ENCODE measurements at places on chromosomes 7 and 10. TPM values are rescaled to one million over a fixed set of nuclear protein-coding genes. Genes with fewer than 3 reads are reported as not detected.
A peak's percentile ranks its signal among the peaks of the same experiment; 100 is the strongest.

The TDRD1 gene
- total RNA-seq: 0.06 TPM

The LRRC4 gene
- total RNA-seq: 0.38 TPM

- DNase-seq: no peak
Observed at GRCh38 chr10:13180788-13181187, 19.4 kb downstream of the MCM10 start.

DNA sequence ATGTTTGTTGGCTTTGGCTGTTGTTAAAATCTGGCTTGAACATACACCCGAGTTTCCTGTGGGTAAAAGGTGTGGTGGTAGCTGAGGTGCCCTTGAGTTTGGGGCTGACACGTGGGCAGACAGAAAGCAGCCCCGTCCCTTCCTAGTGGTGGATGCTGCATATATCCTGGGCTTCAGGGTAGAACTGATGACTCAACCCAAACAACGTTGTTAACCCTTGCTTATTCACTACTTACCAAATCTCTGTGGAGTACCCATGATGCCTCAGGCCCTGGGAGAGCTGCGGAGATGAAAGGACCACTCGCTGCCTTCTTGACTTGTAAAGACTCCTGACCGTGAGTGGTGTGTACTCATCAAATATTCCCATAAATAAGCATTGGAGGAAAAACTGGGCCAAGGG is 245.1 kb downstream of the RAB11FIP2 start:
- no peak for DNase-seq

DNA sequence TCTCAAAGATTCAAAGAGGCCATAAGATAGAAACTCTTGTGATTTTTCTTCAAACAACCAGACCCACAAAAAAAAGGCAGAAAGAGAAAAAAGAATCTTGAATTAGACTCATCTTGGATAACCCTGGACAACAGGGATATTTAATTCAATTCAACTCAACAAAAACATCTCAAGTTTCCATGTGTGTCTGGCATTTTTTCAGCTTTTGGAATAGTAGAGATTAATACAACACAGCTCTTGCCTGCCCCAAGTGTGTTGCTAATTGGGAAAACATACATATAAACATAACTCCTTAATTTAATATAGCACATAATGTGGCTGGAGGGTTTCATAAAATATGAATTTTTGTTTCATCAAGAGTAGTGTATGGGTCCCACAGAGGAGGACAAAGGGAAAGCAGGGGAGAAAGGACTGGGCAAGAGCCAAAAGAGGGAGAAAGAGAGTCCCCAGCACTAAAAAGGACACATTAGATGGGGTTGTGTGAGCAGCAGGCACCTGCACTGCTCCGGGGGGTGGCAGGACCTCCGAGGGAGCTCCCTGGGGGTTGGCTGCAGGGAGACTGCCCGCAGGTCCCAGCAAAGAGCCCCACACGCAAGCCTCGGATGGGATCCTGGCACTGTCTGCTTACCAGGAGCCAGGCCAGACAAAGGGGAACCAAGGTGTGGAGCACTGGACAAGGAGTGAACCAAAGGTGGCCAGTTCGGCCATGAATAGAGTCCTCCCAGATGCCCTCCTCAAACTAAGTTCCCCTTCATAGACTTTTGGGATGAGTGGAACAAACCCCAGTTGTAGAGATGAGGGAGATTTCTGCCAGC is 65.6 kb upstream of the TMEM72 start:
- DNase-seq: no peak

DNA sequence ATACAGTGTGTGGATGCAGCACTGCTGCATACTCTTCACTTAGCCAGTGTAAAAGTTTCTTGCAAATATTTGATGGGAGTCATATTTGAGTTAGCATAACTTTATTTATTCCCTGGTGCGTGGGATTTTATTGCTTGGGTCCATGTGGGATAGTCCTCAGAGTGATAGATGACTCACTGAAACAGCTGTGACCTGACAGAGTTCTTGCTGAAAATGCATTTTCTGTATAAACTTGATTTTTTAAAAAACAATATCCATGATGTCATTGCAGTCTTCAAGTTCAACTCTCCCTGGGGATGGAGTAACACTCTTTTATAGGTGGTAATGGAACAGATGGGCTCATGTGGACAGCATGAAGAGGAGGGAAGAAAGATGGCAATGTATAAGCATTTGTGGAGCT is 310.0 kb downstream of the PPP1R3A start:
- DNase-seq: peak; percentile 95

DNA sequence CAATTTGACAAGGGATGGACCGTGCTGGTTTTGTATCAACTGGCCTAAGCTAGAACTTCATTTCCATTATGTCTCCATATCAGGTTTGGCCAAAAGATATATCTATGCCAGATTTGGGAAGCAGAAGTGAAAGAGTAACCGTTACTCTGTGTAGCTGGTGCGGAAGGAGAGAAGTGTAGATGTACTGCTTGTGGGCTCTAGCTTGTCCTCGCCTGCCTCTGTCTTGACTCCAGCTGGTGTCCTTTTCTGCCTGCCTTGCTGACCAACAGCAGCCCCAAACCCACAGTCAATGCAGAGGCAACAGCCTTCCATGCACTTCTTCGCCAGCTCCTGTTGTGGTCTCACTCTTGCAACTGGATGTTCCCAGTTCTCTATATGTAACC is 128.5 kb downstream of the KIF20B start:
- DNase-seq: no peak

DNA sequence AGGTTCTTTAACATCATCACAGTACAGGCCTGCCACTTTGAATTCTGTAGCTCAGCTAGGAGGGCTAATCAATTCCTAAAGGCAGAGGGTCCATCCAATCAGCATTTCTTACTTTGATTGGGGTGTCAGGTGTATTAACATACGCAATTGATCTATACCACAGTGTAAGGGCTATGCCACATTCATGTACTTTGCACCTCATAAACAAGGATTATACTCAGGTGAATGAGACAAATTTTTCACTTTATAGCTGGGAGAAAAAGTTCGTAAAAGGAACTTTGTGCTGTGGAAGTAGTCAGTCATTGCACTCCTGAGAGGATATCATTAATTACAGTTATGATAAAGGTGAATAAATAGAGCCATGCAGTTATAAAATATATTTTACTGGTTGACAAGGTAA is 119.9 kb upstream of the AHR start:
- DNase-seq: no peak

DNA sequence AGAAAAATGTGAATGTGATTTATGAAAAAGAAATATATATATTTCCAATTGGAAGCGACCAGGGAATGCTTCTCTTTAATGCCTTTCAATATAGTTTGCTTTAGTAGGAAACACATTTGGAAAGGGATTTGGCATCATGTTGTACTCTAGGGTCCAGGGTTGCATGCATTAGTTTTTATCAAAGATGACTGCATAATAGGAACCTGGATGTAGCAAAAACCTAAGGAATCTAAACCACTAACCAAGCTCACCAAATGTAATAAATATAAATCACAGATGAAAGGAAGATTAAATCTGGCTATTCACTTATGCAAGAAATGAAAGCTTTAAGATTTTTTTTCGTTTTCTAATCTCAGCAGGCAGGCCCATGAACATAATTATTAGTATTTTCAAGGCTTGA is 120.0 kb downstream of the ATXN7L1 start:
- no peak for DNase-seq

- DNase-seq: no peak
Observed at GRCh38 chr10:102289840-102290239, 44.5 kb downstream of the GBF1 start.

GRCh38 chr10:78170026-78170475 is 136.4 kb downstream of the RPS24 start:
- DNase-seq: peak; percentile 6

DNA sequence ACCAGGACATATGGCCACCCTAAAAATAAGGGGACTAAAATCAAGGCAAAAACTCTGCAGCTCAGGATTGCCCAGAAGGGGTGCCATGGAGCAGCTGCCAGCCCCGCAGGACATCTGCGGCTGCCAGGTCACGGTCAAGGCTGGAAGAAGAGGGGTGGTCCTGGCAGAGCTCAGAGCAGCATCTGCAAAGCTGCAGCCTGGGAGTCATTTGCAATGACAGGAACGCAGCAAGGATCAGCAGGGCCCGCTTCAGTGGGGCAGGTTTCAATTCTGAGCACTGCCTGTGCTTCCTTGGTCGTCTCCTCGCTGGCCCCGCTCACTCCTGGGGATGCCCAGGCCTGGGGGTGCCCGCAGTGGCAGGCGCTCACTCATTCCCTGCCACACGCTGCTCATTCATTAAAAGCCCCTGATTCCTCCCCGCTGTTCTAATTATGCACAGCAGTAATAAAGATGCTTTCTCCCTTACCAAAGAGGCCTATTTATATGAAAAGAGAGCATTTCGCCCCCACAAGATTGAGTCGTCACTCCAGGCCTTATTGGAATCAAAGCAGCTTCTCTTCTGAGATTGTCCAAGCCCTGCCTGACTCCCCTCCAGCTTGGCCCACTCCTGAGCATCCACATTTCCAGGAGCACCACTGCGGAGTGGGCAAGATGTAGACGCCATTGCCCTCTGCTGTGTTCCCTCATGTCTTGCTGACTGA is 4.6 kb downstream of the HSPA12A start:
- DNase-seq: no peak

DNA sequence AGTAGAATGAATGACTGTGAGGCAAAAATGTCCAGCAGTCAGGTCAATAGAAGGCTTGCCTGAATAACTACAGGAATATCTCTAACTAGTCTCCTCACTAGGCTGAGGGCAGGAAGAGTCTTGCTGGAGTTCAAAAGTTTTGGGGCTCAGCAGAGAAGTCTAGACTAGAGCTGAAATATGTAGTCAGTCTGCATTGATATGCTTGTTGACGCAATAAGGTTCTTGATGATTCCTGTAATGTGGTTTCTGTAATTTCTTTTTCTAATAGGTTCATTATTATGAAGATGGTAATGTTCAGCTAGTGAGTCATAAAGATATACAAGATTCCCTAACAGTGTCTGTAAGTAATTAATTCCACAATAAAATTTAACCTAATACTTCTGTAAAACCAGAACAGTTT is 41.5 kb upstream of the ST7 start:
- no peak for DNase-seq

DNA sequence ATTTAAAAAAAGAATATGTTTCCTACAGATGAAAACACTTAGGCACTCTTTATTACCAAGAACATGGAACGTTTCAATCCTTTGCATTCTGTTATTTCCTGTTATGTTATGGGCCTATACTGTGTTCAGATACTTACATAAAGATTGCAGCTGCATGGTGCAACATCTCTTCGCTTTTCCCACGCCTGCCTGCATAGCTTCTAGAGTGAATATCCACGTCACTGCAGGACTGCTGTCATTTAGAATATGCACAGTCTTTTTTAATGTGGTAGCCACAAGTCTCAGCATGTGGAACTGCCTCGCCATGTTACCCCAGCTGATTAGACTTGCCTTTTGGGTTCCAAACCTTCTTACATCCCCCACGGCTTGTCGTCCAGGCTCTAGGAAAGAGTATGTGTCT is 69.6 kb upstream of the GATA3 start:
- no peak for DNase-seq

GRCh38 chr10:11225935-11226334 is 208.3 kb downstream of the CELF2 start:
- peak; percentile 96 for DNase-seq

All from LHCN-M2 (cell line).